Hindlimb muscle (tissue), 1 donor: ENCODE measurements at places on chromosomes 2 and 18. TPM values are rescaled to one million over a fixed set of nuclear protein-coding genes. Genes with fewer than 3 reads are reported as not detected.

DNA sequence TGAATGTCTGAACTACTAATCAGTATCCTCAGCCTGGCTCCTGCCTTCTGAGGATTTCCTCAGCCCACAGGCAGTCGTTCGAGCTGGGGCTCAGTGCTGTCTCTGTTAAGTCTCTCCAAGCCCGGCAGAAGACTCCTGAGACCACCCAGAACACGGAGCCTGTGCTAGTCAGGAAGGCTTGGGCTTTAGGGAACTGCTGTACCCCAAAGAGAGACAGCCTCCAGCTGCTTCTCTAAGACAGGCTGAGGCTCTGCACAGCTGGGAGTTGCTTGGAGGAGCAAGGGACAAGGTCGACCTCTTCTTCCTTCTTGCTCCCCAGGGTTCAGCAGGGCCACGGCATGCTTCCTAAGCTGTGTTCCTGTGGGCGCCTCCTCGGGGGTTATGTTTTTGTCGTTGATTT lies 283.4 kb upstream of the MYT1L start:
- no peak for DNase-seq

GAL3ST2 gene
- not detected for polyA plus RNA-seq

DNA sequence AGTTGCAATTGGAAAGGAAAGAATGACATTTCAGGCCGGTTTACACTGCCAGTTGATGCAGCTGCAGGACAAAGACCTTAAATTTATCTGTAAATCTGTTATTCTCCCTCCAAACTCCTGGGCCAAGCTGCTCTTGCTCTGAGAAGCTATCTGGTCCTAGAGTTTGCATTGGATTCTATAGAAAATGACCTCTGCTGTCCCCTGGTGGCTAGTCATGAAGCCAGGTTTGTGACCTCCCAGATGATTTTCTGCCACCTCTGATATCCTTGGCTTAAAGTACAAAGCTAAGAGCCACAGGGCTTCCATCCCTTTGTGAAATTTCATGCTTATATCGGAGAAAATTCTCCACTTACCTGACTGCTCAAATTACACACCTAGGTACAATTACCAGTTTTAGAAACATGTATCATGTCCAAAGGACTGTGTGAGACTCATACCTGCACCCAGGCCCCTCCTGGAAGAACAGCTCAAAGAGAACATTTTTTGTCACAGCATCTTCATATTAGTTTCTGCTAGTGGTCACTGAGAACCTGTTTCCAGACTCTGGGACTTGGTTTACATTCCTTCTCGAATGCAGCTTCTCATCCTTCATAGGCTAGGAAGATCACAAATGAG lies 28.9 kb upstream of the IER3IP1 start:
- DNase-seq, result peak; percentile 32

GAREM2 gene
- polyA plus RNA-seq, result 5.2 TPM

- no peak for DNase-seq
Measured at GRCh38 chr2:86781363-86781762, 9.3 kb downstream of the CD8A start.

DNA sequence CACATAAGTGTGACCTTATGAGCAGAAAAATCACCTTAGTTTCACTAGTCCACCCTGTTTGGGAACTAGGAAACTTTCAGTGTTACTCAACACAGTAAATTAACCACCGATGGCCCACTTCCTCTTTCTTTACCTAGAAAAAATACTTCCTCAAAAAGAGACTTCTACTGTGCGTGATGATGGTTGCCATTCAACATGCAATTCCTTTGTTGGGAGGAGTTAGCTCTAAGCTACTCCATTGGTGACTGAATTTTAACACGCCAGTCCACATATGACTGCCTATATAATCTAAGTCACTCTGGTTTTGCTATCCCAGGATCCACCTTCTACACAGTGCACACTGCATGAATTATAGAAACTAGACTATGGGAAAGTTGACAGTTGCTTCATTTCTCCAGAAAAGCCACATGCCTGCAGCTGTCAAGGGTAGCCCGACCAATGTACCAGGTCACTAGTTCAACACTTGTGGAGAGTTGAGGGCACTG lies 47.8 kb upstream of the REG3G start:
- DNase-seq, result no peak

DNA sequence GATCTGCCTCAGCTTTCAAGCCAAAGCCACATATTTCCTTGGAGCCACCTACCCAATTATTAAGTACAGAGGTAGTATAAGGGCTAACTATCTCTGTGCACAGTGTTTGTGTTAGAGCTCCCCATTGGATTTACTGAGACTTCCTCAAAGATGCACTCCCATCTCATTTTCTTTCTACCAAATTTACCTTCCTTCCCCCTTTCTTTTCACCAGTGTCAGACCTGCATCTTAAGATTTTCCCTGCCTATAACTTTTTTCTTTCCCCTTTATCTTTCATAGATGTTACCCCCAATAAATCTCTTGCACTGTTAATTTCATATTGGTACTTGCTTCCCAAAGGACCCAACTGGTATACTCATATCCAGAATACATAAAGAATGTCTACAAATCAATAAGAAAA lies 5.9 kb upstream of the REL start:
- DNase-seq, result no peak

DNA sequence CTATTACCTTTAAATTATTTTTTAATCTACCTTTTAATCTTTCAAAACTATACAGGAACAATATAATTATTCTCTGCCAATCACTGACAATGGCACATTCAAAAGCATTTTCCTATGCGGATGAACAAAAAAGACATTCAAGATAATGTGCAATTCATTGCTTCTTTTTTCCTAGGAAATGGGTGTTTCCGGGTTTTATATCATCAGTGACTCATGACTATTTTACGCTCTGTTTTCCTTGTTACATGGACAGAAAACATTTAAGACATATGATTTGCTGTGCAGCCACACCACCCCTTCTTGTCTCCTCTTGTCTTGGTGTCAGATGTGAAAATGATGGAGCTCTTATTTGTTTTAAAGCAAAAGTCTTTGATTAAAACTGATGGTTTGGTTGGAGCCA lies 184.7 kb upstream of the LINC00305 start:
- DNase-seq, result no peak

GRCh38 chr2:114056294-114057143 lies 166.6 kb downstream of the ACTR3 start:
- DNase-seq, result no peak

DNA sequence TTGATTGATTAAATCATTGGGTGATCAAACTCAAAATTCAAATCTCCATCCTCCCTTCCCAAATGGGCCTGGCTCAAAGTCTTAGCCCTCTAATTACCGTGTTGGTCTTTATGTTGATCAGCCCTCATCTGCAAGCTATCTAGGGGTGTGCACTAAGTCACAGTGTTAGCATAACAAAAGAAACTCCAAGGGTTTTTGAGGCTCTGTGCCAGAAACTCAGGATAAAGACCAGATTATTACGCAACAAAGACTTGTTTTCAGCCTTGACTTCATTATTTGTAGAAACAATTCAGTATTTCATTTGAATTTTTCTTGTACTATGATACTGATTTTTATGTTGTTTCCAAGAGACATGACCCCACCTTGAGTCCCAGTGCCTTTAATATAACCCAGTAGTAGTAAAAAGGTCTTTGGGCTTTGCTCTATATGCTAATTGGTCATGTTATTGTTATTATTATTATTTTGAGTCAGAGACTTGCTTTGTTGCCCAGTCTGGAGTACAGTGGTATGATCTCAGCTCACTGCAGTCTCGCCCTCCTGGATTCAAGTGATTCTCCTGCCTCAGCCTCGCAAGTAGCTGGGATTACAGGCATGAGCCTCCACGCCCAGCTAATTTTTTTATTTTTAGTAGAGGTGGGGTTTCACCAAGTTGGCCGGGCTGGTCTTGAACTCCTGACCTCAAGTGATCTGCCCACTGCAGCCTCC lies 13.9 kb downstream of the PSMD14 start:
- no peak for DNase-seq

DNA sequence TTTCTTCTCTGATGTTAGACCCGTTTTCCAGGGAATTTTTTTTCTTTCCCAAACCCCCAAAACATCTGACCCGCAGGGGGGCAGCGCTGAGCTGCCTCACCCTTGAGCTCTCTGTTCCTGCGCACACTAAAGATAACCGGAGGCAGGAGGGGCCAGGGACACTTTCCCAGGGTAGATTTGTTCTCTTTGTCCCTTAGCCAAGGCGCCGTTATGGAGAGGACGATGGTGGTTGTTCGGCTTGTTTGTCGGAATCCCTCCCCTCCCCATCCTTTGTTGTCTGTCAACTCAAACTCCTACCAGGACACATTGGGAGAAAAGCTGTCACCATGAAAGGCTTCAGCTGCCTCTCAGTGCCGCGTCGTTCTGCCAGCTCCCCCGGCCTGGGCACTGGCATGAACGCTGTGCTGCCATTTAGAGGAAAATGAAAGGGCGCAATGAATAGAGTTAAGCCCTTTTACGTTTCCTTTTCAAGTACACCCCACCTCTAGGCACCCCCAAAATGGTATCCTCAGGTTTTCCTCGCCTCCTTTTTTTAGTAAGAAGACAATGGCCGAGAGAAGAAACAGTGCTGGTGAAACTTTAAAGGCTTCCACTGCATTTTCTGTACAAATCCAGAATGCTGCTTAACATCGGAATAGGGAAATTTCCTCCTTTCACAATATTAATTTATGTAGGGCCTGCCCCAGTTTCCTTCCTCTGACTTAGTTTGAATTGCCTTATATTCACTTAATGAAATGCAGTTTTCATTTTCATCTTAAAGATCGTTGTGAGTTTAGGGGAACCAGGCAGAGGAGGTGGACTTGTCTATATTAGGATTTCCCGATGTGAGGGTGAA lies 62.1 kb downstream of the RND3 start:
- no peak for DNase-seq

TBR1 gene
- polyA plus RNA-seq, result not detected

DNA sequence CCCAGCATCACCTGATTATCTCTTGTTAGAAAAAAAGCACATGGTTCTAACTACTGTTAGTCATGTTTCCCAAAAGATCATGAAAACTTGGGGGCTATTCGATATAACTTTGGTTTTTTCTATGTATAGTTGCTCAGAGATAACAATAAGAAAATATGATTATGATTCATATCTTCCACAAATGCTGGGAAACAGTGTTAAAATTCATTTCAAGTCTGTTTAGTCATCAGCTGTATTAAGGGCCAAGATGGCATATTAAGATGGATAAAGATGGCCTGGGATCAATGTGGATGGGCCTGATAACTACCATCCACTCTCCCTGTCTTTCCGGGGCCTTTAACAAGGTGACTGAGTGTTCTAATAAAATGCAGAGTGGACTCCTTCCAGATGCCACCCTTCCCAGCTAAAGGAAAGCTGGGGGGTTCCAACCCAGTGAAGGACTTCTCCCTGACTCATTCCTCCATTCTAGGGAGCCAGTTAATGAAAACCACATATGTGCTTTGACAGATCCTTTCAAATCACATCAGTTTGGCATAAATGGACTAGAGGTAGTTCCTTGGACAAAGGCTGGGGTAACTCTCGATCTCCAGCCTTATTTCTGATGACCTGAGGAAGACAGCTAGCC lies 221.6 kb downstream of the VAPA start:
- no peak for DNase-seq

GRCh38 chr18:23887035-23887434 lies 127.5 kb upstream of the TTC39C start:
- DNase-seq, result no peak

- DNase-seq, result no peak
Measured at GRCh38 chr2:150859162-150859561, 371.7 kb upstream of the RND3 start.

DNA sequence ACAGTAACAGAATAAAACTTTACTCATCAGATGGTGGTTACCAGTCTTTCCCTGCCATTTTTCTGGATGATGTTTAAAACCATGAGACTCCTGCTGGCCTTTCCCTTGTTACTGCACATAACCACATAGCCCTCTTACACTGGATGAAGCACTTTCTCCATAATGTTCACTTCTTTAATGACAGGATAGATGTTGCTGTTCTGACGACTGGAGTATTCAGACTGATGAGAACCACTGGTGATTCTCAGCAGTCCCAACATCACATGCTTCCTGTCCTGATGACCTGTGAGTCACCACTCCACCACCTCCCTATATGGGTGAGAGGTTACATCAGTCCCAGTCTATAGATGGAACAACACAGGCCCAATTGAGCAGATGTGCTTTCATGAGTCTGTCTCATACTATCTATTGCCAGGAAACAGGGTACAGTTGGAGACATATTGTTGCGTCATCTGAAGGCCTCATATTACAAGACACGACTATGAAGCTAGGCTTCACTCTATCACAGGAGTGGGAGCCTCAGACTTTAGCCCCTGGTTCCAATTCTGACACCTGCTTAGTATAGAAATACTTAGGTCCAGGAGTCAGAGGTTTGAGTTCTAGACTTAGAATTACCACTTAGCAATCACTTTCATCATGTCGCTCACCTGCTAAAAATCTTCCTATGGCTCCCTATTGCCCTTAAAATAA lies 145.7 kb upstream of the KLF7 start:
- no peak for DNase-seq

- no peak for DNase-seq
Measured at GRCh38 chr2:211623096-211623495, 915.5 kb downstream of the ERBB4 start.

- no peak for DNase-seq
Measured at GRCh38 chr2:163673522-163673921, 62.3 kb downstream of the FIGN start.
